Liver (tissue), 10 donors: ENCODE measurements at places on chromosomes 2 and 18. TPM values are rescaled to one million over a fixed set of nuclear protein-coding genes. Genes with fewer than 3 reads are reported as not detected.

- no peak for DNase-seq
Measured at GRCh38 chr2:85702800-85703199, 8.6 kb downstream of the GNLY start.

DNA sequence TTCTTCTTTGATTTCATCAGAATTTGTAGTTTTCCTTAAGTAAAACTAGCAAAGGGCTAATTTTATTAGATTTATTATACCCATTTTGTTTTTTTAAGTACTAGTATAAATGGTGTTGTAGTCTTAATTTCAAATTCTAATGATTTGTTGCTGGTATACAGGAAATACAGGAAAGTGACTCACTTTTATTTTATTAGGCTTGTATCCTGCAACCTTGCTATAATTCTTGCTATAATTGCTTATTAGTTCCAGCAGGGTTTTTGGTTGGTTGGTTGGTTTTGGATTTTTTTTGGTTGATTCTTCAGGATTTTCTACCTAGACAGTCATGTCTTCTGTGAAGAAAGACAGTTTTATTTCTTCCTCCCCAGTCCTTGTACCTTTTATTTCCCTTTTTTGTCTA, 110.6 kb upstream of the IL1R2 start:
- no peak for DNase-seq

GRCh38 chr18:50775207-50775606, 44.6 kb downstream of the MRO start:
- DNase-seq, result no peak

DNA sequence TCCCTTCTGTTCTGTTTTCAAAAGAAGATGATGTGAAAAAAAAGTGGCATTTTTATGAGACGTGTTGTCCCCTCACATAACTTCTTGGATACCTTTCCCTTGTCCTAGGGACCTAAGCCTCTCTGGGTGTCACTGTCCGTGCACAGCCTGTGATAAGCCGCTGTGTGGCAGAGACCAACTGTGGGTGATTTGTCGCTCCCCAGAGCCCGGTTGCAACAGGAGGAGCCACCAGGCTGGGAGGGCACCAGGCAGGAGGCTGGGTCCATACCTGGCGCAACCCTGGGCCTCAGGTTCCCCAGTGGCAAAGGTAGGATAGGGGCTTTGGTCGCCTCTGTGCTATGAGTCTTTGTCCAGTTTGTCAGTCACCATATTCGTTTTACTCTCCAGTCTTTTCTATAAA, 82.1 kb downstream of the AGAP1 start:
- DNase-seq, result no peak

The CKAP2L gene
- 0.19 TPM for polyA plus RNA-seq
